ENCODE measurements at places on chromosomes 2 and 18.

GRCh38 chr18:48077291-48077690 lies 146.8 kb upstream of the SMAD2 start:
- DNase-seq = no peak

GRCh38 chr2:45852450-45853150 lies 201.1 kb downstream of the PRKCE start:
- no peak for DNase-seq

GRCh38 chr2:174009488-174010223 lies 44.5 kb upstream of the SP3 start:
- no peak for DNase-seq

- no peak for DNase-seq
Measured at GRCh38 chr18:35962320-35962719, 10.2 kb upstream of the RMP24 start.

DNA sequence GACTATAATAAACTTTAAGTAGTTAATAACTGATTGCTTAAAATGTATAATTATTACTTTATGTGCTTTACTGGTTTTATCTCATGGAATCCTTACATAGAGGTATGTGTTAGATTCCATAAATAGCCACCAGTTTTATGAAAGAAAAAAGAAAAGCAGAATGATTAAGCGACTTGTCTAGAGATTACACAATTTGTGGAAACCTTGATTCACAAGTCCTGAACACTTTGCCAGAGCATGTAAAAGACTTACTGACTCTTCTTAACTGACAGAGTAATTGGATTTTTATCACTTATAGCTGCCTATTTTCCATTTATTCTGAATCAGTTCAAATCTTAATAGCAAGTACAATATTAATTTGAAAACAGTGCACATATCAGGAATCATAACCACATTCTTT lies 448.7 kb upstream of the NETO1 start:
- DNase-seq = no peak

DNA sequence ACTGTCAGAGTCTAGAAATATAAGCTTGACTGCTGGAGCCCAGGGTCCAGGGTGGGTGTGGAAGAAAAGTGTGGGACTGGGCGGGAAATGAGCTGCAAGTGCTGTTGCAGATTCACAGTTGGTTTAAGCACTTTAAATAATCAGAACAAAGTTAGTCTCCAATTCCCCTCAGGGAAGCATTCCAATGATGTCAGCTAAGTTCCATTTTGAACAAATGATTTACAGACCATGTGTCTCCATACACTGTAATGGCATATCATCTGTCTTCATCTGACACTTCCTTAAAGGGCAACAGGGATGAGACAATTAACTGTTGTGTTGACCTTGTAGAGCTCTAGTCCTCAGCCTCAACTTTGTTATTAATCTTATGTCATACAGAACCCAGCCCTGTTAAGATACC lies 31.5 kb upstream of the REG3A start:
- DNase-seq = no peak

DNA sequence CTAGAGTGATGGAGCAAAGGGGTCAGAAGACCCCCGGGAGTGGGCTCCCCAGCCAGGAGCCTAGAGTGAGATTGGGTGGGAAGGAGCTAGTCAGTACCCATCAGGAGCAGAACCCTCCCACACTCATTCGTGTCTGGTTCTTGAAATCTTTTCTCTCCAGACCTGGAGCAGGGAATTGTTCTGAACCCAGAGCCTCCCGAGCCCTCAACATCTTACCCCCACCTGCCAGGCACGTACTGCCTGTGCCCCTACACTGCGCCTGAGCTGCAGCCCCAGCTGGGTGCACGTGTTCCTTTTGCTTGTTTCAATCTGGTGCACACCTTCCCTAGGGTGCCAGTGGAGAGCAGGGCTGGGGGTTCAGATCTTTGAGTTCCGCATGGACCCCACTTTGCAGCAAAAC lies 52.6 kb downstream of the BCL2L11 start:
- DNase-seq = no peak

- DNase-seq = no peak
Measured at GRCh38 chr2:103808814-103809213, 1045.1 kb upstream of the POU3F3 start.

DNA sequence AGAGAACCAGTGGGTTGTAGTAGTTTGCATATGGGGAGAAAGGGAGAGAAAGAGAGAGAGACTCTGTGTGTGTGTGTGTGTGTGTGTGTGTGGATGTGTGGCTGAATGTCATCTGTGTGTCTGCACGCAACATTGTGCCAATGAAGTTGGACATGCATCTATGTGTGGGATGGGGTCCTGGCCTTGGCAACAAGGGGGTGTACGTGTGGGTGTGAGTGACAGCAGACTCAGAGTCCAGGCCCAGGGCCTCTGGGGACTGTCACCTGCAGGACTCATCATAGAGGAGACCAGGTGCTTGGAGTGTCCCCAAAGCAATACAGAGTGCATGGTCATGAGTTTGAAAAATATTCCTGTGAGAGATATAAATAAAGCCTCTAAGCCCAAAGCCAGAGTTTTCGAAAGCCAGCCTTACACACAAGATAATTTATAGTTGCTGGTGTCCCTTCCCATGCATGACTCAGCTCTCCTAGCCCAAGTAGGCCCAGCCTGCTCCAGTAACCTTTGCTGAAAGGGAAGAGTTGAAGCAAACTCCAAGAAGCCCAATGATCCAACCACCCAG lies 59.9 kb downstream of the TNP1 start:
- DNase-seq = no peak

GRCh38 chr2:101788565-101788964 lies 91.1 kb downstream of the MAP4K4 start:
- no peak for DNase-seq

DNA sequence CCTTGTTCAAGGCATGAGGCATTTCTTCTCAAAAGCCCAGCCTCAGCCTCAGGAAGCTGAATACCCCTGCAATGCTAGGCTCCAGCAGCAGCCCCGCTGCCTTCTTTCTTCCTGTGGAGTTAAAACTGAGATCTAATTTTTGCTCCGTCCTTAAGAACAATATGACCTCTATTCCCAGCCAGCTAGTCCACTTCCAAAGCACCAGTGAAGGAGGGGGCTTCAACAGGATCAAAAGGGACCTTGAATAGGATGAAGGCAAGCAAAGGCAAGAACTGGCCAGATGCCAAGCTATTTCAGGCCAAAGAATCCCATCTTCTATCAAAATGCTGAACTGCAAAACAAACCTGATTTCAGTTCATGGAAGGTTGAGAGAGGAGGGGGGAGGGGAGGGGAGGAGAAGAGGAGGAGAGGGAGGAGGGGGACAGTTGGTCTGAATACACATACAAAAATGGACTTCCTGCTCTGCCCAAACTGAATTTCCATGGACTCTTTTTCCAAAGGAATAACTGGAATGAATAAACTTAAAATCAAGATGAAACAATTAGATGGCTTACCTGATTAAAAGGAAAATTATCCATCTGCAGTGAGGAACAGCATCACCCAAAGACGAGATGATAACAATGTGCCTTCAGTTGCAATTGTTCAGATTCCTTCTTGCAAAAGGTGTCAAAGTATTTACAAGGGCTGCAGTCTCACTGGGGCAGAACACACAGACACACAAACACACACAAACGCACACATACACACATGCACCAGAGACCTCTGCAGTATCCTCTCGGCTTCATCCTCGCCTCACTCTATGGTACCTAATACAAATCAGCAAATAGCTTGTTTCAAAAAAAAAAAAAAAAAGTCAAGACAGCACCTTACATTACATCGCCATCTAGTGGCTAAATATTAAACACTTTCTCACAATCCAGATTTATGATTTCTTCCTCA lies at the start of gene SCN1A:
Gene SCN1A, minus strand, starts transcription at position 804 of the 939 bp plus-strand sequence. CDS start 54,399 bp downstream, outside the sequence.
- no peak for DNase-seq

DNA sequence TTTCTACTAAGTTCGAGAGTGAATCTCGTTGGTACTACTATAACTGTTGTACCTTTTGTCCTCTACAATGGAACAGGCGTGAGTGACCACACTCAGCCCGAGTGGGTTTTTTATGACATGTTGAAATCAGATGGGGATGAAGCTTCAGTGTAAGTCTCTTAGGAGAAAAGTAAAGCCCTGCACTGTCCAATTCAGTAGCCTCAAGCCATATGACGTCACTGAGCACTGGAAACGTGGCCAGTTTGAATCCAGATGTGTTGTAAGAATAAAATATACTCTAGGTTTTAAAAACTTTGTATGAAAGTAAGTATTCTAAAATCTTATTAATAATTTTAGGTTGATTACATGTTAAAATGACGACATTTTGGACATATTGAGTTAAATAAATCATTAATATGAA lies 101.7 kb upstream of the SP3 start:
- no peak for DNase-seq

DNA sequence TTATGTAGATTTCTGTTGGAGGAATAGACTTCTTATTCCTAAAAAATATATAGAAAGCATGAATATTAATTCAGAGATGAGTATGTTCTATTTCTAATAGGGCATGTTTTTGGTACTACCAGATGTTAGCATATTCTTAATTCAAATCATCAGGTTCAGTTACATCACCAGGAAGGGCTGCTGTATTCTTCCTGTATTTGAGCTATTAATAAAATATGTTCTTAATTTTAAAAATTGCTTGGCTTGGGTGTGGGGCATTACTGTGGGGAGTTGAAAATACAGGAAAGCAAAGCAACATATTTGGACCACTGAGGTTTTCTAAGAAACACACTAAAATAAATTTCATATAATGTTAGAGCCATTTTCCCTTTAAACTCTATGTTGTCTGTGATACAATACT lies 343.0 kb downstream of the EPHA4 start:
- no peak for DNase-seq

DNA sequence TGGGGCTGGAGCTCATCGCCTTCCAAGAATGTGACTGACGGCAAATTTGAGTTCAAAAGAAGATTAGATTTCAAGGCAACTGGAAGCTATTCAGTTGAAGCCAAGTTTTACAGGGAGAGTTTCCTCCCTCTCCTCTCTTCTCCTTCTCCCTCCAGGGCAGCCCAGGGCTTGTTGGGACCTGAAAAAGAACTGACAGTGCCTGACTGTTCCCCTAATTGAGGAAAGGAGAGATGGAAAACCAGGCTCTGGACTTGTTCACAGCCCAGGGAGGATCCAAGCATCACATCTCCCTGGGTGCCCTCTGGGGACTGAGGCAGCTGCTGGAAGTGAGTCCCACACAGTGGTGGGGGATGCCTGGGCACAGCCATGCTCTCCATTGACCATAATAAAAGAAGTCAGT lies 88.1 kb downstream of the THNSL2 start:
- DNase-seq = no peak

DNA sequence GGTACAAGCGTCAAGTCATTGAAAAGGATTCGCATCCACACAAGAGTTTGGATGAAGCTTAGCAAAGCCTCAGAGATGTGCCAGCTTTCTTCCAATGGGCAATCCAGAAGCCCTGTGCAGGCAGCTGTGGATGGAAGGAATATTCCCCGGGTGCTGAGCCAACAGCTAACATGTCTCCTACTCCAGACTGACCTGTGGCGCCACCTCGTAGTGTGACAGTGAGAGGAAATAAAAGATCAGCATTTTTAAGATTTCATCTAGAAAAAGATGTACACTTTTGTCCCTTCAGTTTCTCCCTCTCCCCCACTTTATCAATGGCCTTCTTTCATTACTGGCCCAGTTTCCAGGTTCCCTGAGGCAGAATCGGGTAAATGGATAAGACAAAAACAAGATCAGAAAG lies 48.9 kb upstream of the SPATS2L start:
- DNase-seq = no peak

DNA sequence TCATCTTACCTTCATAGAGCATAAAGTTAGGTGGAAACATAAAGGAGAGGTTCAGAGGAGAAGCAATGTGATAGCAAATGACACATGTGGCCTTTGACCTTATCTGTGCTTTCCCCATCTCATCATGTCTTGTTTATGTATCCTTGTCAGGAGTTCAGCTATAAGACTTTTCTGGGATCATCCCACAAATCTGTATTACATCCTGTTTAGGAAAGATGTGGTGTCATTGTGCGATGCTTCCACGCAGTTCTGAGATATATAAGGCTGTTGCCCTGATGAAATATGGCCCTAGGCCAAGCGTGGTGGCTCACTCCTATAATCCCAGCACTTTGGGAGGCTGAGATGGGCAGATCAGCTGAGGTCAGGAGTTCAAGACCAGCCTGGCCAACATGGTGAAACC lies 15.5 kb upstream of the MGAT5 start:
- no peak for DNase-seq

DNA sequence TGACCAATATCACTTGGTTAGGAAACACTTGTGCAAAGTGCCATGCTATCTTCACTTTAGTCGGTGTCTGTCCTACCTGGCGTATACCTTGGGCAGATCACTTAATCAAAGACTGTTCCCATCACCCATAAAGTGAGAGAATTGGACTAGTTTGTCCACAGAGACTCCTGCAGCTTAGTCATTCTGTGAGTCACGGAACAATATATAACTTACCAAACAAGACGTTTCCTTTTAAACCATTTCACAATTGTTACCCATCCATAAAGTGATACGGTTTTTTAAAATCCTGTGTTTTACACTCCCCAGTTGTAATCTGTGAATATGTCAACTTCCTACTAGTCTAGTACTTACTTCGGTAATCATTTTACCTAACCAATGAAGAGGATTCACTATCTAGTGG lies 499.3 kb upstream of the SMIM21 start:
- no peak for DNase-seq

DNA sequence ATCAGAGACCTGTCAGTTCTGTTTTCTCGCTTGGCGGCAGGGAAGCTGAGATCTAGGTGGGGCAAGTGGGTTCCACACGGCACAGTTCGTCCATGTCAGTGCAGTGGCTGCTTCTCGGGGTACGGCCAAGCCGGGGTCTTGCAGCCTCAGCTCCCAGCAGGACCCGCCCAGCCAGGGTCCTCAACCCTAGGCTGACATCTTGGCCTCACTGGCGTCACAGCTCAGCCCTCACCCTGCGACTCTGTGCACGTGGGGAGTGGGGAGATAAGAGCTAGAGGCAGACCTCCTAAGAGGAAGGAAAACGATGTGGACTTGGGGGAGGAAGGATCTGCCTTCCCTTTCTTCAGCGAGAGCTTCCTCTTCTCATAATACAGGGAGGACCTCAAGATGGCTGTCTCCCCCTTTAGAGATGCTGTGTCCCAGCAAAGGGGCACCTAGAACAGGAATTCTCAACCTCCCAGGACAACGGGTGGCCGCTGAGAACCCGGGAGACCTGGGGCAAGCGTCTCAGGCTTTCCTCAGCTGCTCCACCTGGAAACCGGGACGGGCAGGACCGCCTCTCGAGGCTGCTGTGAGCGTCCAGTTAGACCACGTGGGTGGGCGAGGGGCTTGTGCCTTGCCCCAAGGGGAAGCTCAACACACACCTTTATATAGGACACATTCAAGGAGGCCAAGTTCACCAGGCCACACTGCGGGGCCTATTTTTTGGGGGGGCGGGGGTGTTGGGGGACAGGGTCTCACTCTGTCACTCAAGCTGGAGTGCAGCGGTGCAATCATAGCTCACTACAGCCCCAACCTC lies 23.5 kb upstream of the KLF11 start:
- no peak for DNase-seq

- no peak for DNase-seq
Measured at GRCh38 chr2:227206406-227206805, 42.0 kb downstream of the COL4A3 start.

DNA sequence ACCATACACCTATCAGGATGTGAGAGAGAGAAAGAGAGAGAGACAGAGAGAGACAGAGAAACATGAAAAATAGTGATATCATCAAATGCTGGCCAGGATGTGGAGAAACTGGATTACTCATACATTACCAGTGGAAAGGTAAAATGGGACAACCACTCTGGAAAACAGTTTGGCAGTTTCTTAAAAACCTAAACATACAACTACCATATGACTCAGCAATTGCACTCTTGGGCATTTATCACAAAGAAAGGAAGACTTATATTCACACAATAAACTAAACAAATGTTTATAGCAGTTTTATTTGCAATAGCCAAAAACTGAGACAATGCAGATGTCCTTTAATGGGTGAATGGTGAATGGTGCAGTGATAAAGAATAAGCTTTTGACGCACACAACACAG lies 29.1 kb downstream of the SLC4A3 start:
- DNase-seq = no peak

- DNase-seq = no peak
Measured at GRCh38 chr2:129274038-129274415, 705.4 kb upstream of the RAB6C start.

All from activated CD4-positive, CD25-positive, alpha-beta regulatory T cell (primary cell).